ENCODE measurements at places on chromosomes 7 and 10. TPM values are rescaled to one million over a fixed set of nuclear protein-coding genes. Genes with fewer than 3 reads are reported as not detected.

SYT15B gene
- total RNA-seq: not detected

PSTK gene
- total RNA-seq: 3.8 TPM

TMEM178B gene
- 49.8 TPM for total RNA-seq

LIPN gene
- total RNA-seq: not detected

MMP21 gene
- not detected for total RNA-seq

ATOH7 gene
- 0.86 TPM for total RNA-seq

PLXDC2 gene
- total RNA-seq: 3.9 TPM

ACTR3C gene
- not detected for total RNA-seq

FEZF1 gene
- total RNA-seq: 12.7 TPM

MSS51 gene
- total RNA-seq: 3.5 TPM

CAPZA2 gene
- 142 TPM for total RNA-seq

MALRD1 gene
- 0.27 TPM for total RNA-seq

NRF1 gene
- 16.4 TPM for total RNA-seq

Data from glutamatergic neuron (in vitro differentiated cells).